HCT116 (cell line): ENCODE measurements at places on chromosomes 2 and 18.

DNA sequence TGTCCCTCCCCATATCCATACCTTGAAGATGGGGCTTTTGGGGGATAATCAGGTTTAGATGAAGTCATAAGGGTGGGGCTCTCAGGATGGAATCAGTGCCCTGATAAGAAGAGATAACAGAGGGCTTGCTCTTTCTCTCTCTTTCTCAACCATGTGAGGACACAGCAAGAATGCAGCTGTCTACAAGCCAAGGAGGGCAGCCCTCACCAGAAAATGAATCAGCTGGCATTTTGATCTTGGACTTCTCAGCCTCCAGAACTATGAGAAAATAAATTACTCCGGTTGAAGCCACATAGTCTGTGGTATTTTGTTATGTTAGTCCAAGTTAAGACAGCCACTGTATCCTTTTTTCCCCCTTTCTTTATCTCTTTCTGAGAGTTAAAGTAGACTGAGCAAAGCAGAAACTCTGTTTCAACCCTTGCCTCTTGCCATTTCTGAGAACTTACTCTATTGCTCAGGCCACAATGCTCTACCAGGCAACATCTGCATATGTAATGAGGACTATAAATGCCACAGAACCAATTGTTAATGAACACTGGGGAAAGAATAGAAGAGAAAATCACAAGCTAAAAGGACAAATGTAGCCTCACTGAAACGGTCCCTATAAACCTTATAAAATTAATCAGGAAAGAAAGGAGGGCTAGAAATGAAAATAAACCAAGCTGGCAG is 56.9 kb downstream of the SRBD1 start:
- DNase-seq, result no peak

DNA sequence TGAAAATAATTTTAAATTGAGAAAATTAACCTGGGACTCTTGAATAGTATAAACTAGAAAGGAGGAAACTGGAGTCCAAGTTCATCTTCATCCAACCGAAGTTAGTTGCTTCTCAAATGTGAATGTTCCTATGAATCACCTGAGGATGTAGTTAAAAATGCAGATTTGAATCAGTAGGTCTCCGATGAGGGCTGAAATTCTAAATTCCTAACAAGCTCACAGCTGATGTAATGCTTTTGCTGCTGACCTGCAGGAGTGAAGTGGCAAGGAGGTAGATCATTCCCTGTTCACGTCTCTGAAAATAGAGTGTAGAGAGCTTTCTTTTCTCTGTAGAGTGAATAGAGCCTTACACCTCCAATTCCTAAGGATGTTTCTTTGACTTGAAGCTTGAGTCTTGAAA is 685.5 kb downstream of the CPS1 start:
- no peak for DNase-seq

DNA sequence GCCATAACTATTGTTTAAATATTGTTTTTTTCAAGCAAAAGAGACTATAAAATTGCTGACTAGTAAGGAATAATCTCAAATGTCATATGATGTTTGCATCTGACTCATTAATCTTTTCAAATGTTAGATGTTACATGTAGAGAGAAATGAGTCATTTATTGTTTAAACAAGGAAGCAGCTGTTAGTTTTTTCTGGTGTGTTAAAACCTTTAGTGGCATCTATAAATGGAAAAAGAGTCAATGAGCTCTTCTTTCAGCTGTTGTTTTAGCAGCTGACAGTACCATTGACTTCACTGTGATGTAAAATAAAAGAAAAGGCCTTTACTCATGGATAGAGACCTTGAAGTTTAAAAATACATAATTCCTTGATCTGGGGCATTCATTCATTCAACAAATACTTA is 1.8 kb upstream of the KLHL41 start:
- no peak for DNase-seq

- no peak for DNase-seq
These were observed 33.9 kb downstream of the LAMA3 start for GRCh38 chr18:23723121-23723520.

GRCh38 chr18:48544661-48545415 is 6.0 kb downstream of the CTIF start:
- no peak for DNase-seq

DNA sequence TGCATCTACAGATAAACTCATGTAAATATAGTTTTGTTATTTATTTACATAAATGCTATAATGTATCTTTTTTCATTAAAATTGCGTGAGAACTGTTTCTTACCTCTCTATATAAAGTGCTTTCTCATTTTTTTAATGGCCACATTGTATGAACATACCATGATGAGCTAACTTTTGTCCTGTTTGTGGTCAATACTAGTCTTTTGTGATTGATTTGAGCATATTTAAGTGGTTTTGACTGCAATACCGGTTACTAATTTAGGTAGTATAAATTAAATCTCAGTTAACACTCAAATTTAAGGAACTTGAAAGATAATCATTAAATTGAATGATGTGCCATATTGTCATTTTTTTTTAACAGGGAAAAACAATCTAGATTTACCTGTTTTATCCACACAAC is 108.2 kb downstream of the HAUS1 start:
- DNase-seq, result no peak

DNA sequence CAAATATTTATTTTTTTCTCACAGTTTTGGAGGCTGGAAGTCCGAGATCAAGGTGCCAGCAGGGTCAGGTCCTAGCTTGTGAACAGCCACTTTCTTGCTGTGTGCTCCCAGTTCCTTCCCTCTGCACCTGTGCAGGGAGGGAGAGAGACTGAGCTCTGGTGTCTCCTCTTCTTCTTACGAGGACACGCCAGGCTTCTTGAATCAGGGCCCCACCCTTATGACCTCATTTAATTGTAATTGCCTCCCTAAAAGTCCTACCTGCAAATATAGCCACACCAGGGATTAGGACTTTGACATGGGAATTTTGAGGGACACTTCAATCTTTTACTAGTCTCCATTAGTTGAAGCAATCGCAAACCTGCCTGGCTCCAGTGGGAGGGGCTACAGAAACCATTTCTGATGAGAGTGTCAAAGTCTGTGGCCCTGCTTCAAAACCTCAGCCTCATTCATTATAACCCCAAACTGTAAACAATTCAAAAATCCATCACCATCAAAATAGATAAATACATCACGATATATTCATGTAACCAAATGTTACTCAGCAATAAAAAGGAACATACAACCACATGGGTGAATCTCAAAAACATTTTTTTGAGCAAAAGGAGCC is 18.2 kb upstream of the SEH1L start:
- DNase-seq, result no peak

DNA sequence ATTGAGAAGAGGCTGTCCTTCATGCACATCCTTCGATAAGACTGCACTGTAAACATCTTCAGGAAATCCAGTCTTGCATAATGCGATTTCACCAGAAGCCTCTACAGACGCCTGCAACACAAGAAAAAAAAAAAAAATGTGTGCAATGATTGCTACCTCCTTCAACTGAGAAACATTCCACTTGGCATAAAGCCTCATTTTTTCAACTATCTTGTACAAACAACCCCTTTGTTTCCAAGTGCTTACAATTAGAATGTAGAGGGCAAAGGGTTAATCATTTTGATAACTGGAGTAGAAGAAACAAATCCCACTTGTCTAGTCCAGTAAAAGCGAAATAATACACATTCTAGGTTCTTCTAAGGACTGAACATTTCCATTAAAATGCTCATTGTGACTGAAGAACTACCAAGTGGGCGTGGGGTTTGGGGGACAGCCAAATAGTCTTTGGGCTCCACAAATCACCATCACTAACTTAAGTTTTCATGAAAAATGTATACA is 29.2 kb downstream of the CDH2 start:
- DNase-seq, result no peak

GRCh38 chr2:142131010-142131669 is at the start of gene LRP1B:
Gene LRP1B (minus strand): TSS chr2:142131016. CDS start chr2:142130729, 287 bp downstream.
- DNase-seq, result no peak

DNA sequence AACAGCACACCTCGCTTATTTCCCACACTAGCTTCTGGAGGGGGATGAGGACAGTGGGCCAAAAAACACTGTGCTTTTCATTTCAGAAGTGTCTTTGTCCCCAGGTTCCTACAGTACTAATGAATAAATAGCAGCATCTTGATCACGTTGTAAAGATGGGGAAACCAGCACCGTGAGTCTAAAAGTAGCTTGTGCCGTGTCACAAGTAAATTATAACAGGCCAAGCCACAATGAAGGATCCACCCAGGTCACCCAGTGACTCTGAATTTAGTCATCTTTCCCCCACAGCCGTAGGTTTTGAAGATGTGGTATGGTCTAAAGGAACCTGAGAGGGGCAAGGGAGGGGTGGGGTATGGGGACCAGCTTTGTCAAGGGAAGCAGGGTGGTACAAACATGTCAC is 8.8 kb downstream of the FZD7 start:
- no peak for DNase-seq

DNA sequence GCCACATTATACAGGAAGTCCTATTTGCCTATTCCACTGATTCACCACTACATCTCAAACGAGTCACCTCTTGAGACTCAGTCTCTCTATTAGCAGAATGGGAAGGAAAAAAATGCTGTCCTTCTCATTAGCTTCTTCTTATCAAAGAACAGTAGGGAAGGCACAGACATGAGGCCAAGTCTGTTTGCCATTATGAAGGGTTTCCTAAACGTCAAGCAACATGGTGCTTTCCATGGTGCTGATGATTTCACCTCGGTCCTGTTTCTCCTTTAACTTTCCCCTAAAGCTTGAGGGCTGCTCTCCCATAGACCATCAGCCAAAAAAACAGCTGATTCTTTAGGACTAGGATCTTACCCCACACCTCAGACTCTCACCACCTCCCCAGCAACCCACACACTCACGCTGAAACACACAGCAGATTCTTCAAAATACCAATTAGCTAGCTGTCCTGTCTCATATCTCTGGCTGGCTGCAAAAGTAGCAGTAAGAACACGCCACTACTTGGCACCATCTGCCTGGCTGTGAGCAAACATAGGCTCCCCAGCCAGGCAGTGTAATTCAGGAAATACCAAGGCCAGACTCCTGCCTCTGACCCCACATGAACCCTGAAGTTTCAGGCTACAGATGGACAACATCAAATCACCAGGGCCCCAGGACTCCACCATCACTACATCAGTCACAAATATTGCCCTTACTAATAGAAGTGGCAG is 30.5 kb downstream of the GALNT14 start:
- DNase-seq, result no peak

- DNase-seq, result no peak
These were observed 3.6 kb downstream of the B3GNT2 start for GRCh38 chr2:62199392-62200125.

DNA sequence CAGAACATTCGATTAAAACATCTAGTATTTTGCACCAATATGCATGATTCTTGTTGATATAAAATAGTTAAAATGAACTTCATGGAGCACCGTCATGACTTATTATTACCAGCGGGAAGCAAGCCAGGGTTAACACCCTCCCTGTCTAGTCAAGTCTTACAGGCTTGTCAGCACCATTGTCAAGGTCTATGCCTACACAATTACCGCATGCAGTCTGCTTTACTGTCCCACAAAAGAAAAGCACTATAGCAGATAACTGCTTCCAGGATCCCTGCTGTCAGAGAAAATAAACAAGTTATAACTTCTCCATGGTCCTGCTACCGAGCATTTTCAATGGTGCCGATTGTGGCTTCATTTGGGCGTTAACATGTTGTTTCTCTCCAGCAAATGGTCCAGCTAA is 968.0 kb upstream of the FAM98A start:
- DNase-seq, result no peak

- no peak for DNase-seq
These were observed 41.2 kb downstream of the MBP start for GRCh38 chr18:77091366-77091765.

DNA sequence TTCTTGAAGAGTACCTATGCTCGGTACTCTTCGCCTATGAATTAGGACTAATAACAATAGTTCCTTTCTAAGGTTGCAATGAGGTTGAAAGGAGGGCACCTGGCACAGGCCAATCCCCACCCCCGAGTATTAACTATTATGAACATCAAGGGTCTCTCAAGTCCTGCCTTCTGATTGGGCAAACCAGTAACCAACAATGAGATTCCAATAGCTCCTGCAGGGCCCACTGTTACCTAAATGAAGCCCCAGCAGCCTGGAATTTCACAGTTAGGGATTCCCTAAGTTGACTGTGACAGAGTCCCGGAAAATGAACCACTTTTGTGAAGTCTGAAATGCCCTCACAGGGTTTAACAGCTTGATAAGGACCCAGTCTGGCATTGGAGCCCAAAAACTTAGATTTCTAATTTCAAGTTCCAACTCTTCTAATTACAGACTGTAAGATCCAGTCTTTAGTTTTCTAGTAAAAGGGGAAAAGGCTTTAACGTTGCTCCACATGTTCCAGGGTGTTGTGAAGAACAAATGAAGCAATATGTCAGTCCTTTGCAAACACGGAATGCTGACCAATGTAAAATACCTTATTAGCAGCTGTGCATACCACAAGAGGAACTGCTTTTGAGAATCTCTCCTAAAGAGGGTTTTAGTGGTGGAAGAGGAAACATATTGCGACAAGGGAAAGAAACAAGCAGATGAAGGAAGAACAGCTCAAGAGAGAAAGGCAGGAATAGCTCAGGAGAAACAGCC is 277.7 kb upstream of the MAP2 start:
- DNase-seq, result no peak

DNA sequence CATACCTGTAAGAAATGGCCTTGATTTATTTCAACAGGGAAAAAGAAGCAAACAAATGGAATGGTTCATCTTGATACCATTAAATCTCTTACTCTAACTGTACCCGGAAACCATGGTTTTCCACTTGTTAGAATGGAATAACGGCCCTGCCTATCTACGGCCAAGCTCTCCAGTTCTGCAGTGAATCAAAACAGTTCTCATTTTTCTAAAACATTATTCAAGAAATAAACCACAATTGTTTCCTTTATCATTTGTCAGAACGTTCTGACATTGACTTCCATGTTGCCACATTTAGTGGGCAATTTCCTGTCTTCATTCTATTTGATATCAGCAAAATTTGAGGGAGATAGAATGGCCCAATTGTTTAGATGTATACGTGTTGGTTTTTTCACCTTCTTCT is 118.8 kb upstream of the CDH19 start:
- no peak for DNase-seq

GRCh38 chr2:240965296-240965904 is 33.0 kb upstream of the SNED1 start:
- no peak for DNase-seq

DNA sequence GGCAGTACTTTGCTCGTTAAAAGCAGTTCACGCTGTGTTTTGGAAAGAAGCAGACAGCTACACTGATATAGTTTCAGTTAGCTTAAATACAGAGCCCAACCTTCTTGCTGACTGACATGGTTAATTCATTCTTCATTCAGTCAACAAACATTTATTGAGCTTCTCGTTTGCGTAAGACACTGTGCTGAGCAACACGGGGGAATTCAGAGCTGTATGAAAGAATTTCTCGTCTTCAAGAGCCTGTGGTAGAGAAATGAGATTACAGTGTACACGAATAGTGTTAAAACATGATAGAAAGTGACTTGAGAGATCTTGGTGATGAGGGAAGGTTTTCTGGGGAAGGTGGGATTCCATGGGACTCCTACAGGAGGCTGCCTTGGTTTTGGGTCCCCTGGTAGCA is 44.7 kb downstream of the ADAM23 start:
- no peak for DNase-seq

- DNase-seq, result no peak
These were observed 32.0 kb downstream of the KIAA2012 start for GRCh38 chr2:202105025-202105424.
